Skeletal muscle tissue (tissue), 5 donors: ENCODE measurements at places on chromosomes 1 and 21. TPM values are rescaled to one million over a fixed set of nuclear protein-coding genes. Genes with fewer than 3 reads are reported as not detected.

The F11R gene
- 10.4 TPM for total RNA-seq

The MROH7 gene
- total RNA-seq, result 1.6 TPM

The ZMYM1 gene
- total RNA-seq, result 11.5 TPM

The LCE1B gene
- total RNA-seq, result not detected

The ATP5PO gene
- 258 TPM for total RNA-seq

The BRDT gene
- total RNA-seq, result not detected

The CHRNB2 gene
- under 0.01 TPM for total RNA-seq

The CELA3A gene
- total RNA-seq, result not detected

The PER3 gene
- 11.5 TPM for total RNA-seq

The RAB29 gene
- total RNA-seq, result 4.7 TPM

The PLA2G2F gene
- not detected for total RNA-seq

The HPDL gene
- total RNA-seq, result 2.6 TPM

The HCRTR1 gene
- total RNA-seq, result not detected

The OR2L13 gene
- not detected for total RNA-seq

The SPRR3 gene
- total RNA-seq, result not detected

The TNFAIP8L2 gene
- 4.2 TPM for total RNA-seq

The CD1C gene
- total RNA-seq, result 2.1 TPM

The NR1I3 gene
- total RNA-seq, result not detected

The RBP7 gene
- total RNA-seq, result 11.0 TPM

The TRIM17 gene
- 0.52 TPM for total RNA-seq

The DDR2 gene
- total RNA-seq, result 40.2 TPM

The UMODL1 gene
- total RNA-seq, result not detected

The CNKSR1 gene
- not detected for total RNA-seq

The HOOK1 gene
- total RNA-seq, result 1.0 TPM

The CFHR1 gene
- total RNA-seq, result 1.6 TPM

The ABCG1 gene
- 20.4 TPM for total RNA-seq

The USP25 gene
- total RNA-seq, result 62.1 TPM

The RGS8 gene
- total RNA-seq, result not detected

The SLC45A1 gene
- total RNA-seq, result under 0.01 TPM

The FMO3 gene
- total RNA-seq, result not detected

The RIIAD1 gene
- total RNA-seq, result not detected

The AK5 gene
- total RNA-seq, result 11.5 TPM

The SLC45A3 gene
- 2.1 TPM for total RNA-seq

The MAP10 gene
- total RNA-seq, result 2.1 TPM

The ELOA gene
- total RNA-seq, result 14.1 TPM

The ITPKB gene
- total RNA-seq, result 18.8 TPM

The NPPA gene
- 4.2 TPM for total RNA-seq

The CYP4B1 gene
- total RNA-seq, result not detected

The PDZK1 gene
- total RNA-seq, result under 0.01 TPM

The RGSL1 gene
- not detected for total RNA-seq

The MTMR11 gene
- 6.8 TPM for total RNA-seq

The BATF3 gene
- total RNA-seq, result 0.52 TPM

The TNFRSF14 gene
- 11.5 TPM for total RNA-seq

The KRTAP10-9 gene
- total RNA-seq, result not detected

The FAM110D gene
- total RNA-seq, result 1.0 TPM

The RAB25 gene
- not detected for total RNA-seq

The HSD3B2 gene
- not detected for total RNA-seq

The FAM131C gene
- total RNA-seq, result not detected

The FCRL3 gene
- total RNA-seq, result not detected

The BCL10 gene
- total RNA-seq, result 15.7 TPM

The GBP6 gene
- not detected for total RNA-seq

The PTGER3 gene
- total RNA-seq, result 2.6 TPM

The AUNIP gene
- total RNA-seq, result 1.6 TPM

The SHISAL2A gene
- 0.52 TPM for total RNA-seq

The NEXN gene
- total RNA-seq, result 24.5 TPM
